Activated CD8-positive, alpha-beta memory T cell treated with anti-CD3 and anti-CD28 coated beads, Interleukin-2, amount 50 U/mL, for 4 hours (primary cell): ENCODE measurements at places on chromosomes 2 and 18.

DNA sequence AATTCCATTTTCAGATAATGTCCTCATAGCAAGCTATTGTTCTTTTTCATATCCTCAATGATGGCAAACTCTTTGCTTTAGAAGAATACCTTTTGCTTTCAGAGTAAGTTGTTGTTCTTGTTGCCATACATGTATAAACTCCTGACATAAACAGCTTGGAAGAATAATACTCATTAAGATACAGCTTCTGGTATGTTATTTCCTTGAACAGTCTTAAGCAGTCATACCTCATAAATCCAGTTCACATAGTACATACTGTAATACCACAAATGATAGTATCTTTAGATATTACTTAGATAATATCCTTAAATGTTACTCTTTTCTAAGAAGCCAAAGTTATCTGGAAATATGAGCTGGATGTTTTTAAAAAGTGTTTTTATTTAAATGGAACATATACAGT is 23.2 kb downstream of the METTL8 start:
- no peak for DNase-seq

DNA sequence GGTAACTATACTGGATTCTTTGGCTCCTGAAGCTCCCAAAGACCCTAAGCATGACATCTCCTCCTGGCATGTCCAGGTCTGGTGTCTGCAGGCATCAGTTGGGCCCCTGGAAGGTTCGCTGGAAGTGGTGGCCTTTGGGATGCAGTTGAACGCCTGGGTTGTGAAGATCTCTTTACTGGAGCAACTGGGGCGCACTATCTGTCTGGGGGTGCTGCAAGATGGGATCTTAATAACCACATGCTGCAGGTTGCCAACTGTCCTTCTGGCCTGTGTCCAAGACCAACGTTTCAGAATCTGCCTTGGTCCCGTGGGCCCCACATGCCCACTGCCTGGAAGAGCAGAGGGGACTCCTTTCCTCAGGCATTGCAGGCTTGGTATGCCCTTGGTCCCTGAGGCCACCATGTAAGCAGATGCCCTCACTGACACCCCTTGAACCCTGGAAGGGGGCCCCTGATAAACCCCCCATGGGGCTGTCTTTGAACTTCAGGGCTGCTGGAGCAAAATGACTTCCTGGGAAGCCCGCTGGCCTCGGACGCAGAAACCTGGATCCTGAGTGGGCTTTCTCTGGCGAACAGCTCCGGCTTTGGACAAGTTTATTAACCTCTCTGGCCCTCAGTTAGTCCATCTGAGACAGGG is 101.9 kb downstream of the TWIST2 start:
- no peak for DNase-seq

DNA sequence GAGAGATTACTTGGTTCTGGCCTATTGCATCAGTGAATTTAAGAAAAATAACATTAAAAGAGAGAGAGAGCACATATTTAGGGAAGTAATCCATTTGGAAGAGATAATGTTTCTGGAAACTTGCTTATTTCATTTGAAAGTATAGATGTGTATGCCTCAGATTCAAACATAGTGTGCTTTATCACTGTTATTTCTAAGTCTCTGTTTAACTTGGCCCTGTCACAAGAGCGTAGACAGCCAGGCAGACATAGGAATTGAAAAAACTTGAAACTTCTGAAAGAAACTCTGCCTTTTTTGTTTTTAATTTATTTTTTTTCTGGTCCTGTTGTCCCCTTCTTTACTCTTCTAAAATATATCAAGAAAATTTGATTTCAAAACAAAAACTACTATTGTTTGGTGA is 849.1 kb downstream of the CNTNAP5 start:
- DNase-seq: no peak

DNA sequence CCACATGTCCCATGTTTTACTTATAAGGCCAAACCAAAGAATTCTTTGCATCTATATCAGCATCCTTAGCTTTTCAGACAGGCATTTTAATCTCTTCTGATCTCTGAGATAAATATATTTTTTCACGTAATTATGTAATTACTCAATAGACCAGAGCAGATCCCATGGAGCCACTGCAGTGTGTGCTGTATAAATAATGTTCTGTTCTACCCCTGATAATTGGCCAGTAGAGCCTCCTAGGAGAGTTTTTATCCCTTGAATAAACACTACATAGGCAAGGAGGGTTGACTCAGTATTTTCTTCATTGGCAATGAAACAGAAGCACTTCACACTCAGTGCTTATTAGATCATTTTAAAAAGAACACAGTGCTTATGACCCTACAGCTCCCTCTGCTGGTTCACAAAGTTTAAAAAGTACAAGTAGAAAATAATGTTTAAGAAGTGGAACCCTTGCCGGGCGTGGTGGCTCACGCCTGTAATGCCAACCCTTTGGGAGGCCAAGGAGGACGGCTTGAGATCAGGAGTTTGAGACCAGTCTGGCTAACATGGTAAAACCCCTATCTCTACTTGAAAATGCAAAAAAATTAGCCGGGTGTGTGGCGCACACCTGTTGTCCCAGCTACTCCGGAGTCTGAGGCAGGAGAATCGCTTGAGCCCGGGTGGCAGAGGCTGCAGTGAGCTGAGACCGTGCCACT is 91.9 kb downstream of the PPP1R1C start:
- no peak for DNase-seq

DNA sequence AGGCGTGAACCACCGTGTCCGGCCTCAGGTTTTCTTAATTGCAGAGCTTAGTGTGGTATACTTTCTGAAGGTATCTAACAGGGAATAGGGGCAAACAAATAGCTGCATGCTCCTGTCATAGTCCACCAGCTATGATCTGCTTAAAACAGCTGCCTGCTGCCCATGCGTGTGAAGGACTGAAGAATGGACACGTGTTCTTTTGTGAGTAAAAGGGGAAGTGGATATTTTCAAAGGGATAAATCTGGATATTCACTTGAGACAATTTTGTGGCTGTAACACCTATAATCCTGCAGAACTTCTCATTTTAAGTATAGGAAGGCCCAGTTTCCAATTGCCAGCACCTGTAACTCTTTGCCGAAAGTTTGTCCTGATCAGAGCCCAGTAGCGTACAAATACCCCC is 44.7 kb downstream of the TRPM8 start:
- no peak for DNase-seq

GRCh38 chr18:48100165-48100575 is 169.7 kb upstream of the SMAD2 start:
- no peak for DNase-seq

- DNase-seq: no peak
Observed at GRCh38 chr2:7621018-7621814, 704.0 kb downstream of the RNF144A start.

DNA sequence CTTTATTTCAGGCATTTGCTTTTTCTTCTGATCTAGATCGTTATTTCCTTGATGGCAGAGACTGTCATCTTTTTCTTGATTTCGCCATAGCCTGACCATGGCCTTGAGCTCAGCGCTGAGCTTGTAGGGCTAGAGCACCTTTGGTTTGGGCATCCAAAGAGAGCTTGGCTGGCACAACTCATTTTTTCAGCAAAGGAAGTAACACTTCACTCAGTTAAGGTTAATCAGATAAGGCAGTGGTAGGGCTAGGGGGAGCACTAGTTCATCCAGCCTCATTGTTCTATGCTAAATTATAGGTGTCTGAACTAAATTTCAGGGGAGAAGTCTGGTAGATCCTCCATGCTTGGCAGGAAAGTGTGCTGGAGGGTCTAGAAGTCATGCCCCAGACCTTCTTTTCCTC is 125.0 kb downstream of the SETBP1 start:
- DNase-seq: no peak

DNA sequence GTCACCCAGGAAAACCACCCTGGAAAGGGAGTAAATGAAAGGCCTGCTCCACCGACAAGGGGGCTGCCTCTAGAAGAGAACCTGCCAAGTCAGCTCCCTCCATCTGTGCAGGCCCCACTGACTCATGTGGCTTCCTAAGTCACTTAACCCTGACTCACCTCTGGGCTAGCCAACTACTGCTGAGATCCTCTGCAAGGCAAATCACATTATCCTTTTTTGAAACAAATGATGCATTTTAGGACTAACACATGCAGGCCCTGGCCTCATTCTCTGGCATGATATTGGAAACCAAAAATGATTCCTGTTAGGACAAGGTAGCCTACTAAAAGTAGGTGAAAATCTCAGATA is 474.6 kb downstream of the EPHA4 start:
- DNase-seq: no peak

DNA sequence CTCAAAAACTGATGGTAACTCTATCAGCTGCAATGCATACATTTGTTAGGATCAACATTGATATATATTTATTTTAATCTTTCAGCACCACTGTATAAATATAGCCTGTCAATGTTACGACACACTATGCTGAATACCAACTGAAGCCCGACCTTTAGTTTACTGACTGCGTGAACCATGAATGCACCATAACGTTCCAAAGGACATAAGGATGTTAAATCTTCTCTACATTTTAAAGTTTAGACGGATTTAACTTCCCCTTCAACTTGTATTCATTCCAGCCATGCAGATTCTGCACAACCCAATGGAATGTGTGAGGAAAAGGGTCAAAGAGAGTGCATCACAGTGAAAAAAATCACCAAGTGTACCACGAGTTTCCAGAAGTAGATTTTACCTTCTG is 489.5 kb downstream of the IRS1 start:
- no peak for DNase-seq

DNA sequence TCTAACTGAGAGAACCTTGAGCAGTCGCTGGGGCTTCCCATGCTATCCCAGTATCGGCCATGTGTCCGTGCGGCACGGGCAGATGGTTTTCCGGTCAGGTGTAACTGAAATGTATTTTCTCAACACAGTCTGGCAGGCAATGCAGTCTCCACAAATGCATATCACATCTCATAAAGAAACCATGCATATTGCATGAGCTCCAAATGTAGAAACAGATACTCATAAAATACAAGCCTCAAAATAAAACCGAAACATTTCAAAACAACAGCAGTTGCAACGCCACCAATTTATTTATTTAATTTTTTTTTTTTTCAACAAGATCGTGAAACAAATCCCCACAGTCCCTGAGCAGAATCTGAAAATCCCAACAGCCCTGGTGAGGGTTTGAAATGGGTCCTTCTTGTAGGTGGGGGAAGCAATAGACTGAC is 299.4 kb downstream of the LPIN1 start:
- no peak for DNase-seq

DNA sequence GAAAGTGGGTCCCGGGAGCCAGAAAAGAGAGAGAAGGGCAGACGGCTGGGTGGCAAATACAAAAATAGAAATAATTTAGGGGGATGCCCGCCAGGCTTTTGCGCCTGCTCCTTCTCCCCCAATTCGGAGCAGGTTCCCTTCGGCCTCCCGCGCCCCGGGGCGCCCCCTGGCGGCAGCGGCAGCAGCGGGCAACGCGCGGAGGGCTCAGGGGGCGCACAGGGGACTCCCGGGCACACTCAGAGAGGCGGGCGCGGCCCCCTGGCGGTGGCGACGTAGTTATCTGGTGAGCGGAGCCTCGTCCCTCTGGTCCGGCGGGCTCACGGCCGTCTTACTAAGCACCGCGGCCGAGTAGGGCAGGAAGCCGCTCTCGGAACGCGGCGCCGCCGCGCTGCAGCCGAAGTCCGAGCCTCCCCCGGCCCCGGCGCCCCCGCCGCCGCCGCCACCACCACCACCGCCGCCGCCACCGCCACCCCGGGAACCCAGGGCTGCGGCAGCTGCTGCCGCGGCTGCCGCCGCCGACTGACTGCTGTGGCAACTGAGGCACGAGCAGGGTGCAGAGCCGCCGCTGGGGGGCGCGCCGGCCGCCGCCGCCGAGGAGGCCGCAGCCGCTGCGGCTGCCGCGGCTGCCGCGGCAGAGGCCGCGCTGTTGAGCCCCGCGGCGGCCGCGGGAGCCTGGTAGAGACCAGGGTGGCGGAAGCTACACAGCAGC is 3.8 kb downstream of the EVX2 start:
- no peak for DNase-seq
